Forelimb muscle (tissue), 1 donor: ENCODE measurements at places on chromosomes 12 and 14. TPM values are rescaled to one million over a fixed set of nuclear protein-coding genes. Genes with fewer than 3 reads are reported as not detected.

Gene GDF3
- not detected for polyA plus RNA-seq

- DNase-seq, result no peak
Measured at GRCh38 chr14:101905614-101906013, 58.8 kb upstream of the DYNC1H1 start.

Gene IFNG-AS1
- polyA plus RNA-seq, result 0.15 TPM

- DNase-seq, result no peak
Measured at GRCh38 chr12:2477009-2477766, 317.6 kb upstream of the FKBP4 start.

Gene GNS
- 55.7 TPM for polyA plus RNA-seq

Gene TAS2R50
- polyA plus RNA-seq, result not detected

GRCh38 chr12:59298296-59298695 is 297.5 kb upstream of the SLC16A7 start:
- no peak for DNase-seq

Gene MANSC4
- polyA plus RNA-seq, result 0.32 TPM

Gene SLC10A1
- polyA plus RNA-seq, result not detected

- DNase-seq, result no peak
Measured at GRCh38 chr12:132560614-132561426, 49.6 kb downstream of the LRCOL1 start.

Gene JPH4
- polyA plus RNA-seq, result 0.66 TPM
